EH (cell line): ENCODE measurements at places on chromosomes 7 and 10.

GRCh38 chr10:102072673-102073527 is 7.8 kb downstream of the HPS6 start:
- peak; percentile 82 for DNase-seq

DNA sequence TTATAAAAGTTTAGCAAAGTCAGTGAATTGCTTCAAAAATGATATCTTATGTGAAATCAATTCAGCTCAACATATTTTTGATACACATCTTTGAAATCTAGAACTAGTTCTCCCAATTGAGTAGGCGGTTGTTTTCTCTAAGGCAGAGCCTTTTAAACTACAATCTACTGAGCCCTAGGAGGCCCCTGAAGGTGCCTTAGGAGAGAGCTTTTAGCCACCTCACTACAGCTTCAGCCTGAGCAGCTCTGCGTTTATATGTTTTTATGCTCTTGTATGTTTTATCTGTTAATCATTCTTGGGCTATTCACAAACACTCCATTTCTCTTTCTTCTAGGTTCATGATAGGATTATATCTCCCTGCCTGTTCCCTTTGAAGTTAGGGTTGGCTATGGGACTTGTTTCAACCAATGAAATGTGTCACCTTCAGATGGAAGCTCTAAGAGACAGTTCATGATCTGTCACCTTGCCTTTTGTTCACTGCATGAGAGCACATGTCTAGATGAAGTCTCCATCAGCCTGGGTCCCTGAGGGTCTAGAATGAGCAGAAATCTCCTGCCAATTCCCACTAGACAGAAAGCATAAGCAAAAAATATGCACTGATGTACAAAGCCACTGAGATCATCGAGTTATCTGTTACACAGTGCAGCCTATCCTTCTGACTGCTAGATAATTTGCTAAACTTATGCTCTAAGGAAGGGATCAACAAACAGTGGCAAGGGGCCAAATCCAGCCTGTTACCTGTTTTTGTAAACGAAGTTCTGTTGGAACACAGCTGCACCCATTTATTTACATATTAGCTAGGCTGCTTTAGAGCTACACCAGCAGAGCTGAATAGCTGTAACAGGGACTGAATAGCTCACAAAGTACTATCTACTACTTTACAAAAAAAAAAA is 128.5 kb upstream of the CDK1 start:
- no peak for DNase-seq

DNA sequence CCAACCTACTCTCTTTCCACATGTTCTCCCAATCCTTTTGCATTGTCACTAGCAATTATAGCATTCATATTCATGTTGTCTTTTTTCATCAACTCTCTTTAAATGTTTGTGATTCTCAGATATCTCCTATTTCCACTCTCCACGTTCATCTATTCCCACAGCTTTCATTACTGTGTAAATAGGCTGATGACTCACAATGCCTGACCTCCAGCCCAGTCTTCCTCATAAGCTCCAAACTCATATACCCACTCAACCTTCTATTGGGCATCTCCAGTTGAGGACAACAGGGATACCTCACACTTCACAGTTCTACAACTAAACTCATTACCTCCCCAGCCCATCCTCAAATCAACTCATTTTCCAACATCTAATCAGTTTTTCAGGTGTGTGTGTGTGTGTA is 194.1 kb downstream of the DGKI start:
- peak; percentile 66 for DNase-seq

- DNase-seq = no peak
These were observed 12.5 kb upstream of the PALS2 start for GRCh38 chr7:24560772-24561171.

DNA sequence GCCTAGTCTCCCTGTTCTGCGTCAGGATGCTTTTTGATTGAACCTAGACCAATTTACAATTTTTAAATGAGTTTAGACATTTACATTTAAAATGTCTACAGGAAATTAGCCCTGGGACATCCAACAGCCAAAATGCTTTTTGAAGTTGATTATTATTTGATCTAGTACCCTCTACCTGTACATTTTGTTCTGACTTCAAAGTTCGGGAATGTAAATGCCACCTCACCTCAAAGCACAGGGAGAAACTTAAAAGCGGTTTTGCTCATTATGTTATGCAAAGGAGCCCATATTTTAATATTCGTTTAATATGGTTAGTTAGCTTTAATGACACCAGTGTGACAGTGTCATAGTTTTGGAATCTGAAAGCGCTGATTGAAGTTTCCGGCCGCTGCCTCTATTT is 80.1 kb upstream of the FAM204A start:
- no peak for DNase-seq

GRCh38 chr7:95253986-95254385 is 70.3 kb downstream of the PON1 start:
- no peak for DNase-seq

GRCh38 chr10:30857803-30858202 is 173.9 kb downstream of the ZNF438 start:
- DNase-seq = peak; percentile 41

GRCh38 chr10:124237282-124237961 is 144.0 kb upstream of the CHST15 start:
- no peak for DNase-seq

DNA sequence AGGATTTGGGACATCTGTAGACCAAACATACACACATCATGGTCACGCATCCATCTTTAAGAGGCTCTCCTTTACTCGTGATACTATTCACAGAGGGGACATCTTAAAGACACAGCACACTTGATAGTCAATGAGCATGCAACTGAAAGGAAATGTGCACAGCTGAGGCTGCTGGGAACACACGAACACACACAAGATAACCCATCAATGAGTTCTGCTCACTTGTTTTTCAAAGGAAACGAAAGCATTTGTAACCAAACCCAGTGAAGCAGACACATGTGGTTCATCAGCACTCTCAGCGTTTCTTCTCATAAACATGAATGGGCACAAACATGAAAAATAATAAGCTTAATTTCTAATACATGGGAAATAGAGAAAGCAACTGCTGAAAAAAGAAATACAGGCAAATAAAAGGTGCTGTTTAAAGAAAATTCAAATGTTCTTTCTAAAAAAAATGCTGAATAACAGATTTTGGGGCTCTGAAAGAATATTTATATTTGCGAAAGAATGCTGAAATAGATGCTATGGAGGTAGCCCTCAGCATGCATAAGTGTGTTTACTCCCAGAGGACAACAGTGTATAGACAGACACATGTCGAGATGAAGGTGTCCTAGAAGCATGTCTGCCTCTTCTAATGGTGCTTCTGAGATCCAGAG is 59.7 kb upstream of the LAMB4 start:
- no peak for DNase-seq

- peak; percentile 83 for DNase-seq
These were observed 65.5 kb downstream of the LRRC17 start for GRCh38 chr7:102978284-102978683.

GRCh38 chr10:241966-242643 is 106.8 kb downstream of the ZMYND11 start:
- DNase-seq = no peak

GRCh38 chr10:109200646-109201045 is 722.7 kb downstream of the XPNPEP1 start:
- no peak for DNase-seq

- DNase-seq = peak; percentile 99
These were observed 33.2 kb downstream of the WBP1L start for GRCh38 chr10:102776779-102777456.

GRCh38 chr10:104293011-104293410 is 24.0 kb downstream of the GSTO2 start:
- DNase-seq = peak; percentile 71

DNA sequence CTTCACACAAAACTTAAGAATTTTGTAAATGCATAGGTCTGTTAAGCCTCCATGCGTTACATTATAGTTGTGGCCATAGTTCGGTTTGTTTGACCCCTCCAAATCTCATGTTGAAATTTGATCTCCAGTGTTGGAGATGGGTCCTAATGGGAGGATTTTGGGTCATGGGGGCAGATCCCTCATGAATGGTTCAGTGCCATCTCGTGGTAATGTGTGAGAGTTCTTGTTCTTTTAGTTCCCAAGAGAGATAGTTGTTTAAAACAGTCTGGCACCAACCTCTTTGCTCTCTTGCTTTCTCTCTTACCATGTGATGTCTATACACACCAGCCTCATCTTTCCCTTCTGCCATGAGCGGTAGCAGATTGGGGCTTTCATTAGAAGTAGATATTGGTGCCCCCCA is 264.3 kb downstream of the TCF7L2 start:
- no peak for DNase-seq

GRCh38 chr10:27068217-27068891 is 31.9 kb downstream of the ANKRD26 start:
- DNase-seq = no peak

GRCh38 chr10:97445357-97445721 is 467 bp downstream of the EXOSC1 start:
- DNase-seq = no peak
